ENCODE measurements at places on chromosomes 13 and 19.

DNA sequence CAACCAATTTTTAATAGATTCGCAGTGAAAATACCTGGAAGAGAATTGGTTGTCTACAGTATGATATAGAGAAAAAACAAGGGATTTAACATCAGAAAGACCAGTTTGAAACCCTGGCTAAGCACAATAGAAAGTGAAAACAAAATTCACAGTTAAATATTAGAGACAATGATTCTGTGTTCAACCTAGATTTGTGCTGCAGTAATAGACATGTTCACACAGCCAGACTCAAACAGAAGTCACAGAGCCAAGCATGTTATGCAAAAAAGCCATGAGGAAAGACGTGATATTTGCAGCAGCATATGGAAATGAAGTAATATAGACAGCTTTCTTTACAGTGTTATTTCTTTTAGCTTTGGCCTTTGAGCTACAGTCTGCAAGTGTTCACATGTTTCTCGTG, 48.1 kb downstream of the SCEL start:
- no peak for DNase-seq

GRCh38 chr13:27193496-27193895, 21.9 kb upstream of the USP12 start:
- DNase-seq = no peak

GRCh38 chr13:99867535-99868257, 103.9 kb downstream of the ZIC5 start:
- DNase-seq = no peak

GRCh38 chr19:47423203-47423882, 4.0 kb upstream of the MEIS3 start:
- no peak for DNase-seq

- no peak for DNase-seq
These were observed 50.9 kb upstream of the TPM4 start for GRCh38 chr19:16025108-16026101.

DNA sequence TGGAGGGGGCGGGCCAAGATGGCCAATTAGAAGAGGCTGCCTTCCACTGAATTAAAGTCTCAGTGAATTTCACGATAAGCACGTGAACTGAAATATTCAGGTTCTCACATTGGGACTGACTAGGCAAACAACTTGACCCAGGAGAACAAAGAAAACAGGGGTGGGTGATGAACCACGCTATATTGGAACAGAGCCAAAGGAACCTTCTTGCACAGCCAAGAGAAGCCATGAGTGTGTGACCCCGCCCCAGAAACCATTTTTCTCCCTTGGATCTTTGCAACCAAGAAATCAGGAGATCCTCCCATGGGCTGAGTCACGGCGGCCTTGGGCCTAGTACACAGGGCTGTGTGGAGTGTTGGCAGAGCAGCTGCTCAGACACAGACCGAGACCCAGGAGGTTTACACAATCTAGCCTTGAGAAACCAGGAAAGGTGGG, 36.8 kb downstream of the ERICH4 start:
- no peak for DNase-seq

DNA sequence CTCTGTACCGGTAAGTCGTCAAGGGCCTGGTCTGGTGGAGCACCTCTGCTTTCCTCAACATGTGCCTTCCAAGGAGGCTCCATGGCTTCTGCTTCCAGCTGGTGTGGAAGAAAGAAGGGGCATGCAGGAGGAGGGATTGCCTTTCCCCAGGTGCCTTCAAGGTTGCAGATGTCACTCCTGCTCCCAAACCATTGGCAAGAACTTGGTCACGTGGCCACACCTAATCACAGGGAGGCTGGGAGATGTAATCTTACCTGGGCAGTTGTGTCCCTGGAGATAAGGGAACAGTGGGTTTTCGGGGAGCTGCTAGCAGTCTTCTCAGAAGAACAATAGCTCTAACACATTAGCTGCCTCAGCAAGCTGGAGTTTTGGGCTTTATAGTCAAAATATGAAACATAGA, 9.7 kb upstream of the GPR18 start:
- DNase-seq = no peak

DNA sequence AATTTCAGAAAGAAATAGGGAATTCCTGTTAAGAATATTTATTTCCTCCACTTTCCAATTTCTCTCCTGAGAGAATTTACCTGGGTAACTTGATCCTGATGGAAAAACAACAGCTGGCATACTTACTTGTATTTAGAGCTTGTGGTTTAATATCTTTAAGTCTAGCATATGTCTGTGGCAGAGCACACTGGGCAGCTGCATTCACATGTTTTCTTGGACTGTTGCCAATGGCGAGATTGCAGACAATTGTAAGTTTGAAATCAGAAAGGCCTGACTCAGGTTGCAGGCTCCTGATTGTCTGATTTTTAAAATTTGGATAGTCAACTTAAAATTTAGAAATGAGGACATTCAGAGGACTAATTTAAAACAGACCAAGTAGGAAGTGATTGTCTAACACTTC, 66.9 kb downstream of the NHLRC3 start:
- DNase-seq = no peak

DNA sequence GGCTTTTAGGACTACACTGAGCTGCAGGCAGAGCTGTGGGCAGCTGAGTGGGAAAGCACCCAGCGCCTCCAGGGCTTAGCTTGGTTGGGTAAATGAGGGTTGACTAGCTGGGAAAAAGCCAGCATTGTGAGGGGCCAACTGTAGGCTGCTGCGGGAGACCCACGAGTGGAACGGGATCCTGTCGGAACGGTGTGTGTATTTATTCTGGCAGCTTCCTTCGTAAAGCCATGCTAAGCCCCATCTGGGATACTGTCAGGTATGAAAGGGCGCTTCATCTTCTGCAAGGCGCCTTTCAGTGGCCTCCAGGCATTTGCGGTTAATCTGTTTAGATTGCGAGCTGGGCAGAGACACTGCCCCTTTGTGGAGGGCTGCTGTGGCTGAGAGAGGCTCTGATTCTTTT, 39.5 kb upstream of the CNMD start:
- no peak for DNase-seq

DNA sequence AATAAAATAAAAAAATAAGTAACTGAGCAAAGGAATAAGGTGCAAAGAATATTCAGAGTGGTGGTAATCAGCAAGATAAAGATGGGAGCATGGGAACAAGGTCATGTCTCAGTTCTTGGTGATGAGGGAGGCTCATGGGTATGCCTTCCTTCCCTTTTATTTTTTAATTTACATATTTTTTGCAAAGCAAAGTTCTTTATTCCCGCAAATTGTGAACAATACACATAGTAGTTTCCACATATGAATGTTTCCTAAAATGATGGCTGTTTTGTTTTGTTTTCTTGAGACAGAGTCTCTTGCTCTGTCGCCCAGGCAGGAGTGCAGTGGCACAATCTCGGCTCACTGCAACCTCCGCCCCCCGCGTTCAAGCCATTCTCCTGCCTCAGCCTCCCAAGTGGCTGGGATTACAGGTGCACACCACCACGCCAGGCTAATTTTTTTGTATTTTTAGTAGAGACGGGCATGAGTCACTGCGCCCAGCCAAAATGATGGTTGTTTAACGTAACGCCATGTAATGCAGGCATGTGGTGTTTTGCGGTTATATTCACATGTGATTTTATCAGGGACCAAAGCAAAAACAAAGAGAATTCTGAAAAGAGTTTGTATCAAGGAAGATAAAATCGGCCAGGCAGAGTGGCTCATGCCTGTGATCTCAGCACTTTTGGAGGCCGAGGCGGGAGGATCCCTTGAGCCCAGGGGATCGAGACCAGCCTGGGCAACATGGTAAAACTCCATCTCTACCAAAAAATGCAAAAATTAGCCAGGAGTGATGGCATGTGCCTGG, 4.5 kb upstream of the ADGRE2 start:
- DNase-seq = no peak

- no peak for DNase-seq
These were observed 3.5 kb downstream of the MAP4K1 start for GRCh38 chr19:38614289-38614688.

DNA sequence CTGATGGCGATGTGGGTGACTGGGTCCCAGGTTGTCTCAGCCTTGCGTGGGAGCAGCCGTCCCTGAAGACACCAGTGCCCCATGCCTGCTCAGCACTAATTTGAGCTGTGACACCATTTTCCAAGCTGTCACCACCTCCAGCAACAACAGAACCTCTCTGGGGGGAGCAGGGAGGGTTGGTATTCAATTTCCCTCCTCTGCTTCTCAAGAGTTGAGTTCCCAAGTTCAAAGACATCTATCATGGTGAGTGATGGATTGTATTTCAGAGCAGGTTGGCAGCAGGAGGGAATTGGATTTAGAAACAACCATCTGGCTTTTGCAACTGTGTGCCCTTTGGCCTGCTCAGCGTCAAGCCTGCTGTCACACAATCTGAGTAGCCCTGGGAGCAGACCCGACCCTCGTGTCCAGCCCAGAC, 46.9 kb upstream of the UQCRFS1 start:
- DNase-seq = no peak

- no peak for DNase-seq
These were observed 522.1 kb downstream of the SUCLA2 start for GRCh38 chr13:47478985-47479384.
